ENCODE measurements at places on chromosomes 6 and 20.

GRCh38 chr6:158707120-158707820 is 57.4 kb downstream of the SYTL3 start:
- no peak for DNase-seq

- DNase-seq, result no peak
Measured at GRCh38 chr6:111552241-111552744, 53.4 kb downstream of the TRAF3IP2 start.

DNA sequence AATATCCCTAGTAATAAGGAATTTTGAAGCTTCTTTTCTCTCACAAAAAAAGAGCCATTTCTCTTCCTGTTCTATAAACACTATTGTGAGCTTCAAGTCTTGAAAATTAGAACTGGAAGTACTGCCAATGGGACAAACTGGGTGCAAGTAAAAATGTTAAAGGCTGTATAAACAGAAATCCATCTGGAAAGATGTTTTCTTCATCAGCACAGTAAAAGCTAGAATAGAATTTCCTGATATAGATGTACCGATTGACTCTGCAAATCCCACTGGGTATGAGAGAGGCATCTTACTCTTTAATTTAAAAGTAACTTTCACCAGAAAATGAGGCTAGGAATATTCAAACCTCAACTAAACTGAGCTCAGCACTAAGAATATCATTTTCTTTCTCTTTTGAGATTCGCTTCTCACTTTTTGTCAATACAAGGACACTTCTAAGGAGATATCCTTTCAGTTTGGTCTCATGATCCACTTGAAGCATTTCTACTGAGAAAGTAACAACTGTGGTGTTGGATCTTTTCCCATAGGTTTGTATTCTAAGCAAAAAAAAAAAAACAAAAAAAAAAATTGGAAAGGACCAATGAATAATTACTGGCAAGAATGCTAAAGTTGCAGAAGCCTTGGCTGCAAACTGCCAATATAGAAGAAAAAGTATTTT is 169.0 kb upstream of the PRDM1 start:
- DNase-seq, result no peak

DNA sequence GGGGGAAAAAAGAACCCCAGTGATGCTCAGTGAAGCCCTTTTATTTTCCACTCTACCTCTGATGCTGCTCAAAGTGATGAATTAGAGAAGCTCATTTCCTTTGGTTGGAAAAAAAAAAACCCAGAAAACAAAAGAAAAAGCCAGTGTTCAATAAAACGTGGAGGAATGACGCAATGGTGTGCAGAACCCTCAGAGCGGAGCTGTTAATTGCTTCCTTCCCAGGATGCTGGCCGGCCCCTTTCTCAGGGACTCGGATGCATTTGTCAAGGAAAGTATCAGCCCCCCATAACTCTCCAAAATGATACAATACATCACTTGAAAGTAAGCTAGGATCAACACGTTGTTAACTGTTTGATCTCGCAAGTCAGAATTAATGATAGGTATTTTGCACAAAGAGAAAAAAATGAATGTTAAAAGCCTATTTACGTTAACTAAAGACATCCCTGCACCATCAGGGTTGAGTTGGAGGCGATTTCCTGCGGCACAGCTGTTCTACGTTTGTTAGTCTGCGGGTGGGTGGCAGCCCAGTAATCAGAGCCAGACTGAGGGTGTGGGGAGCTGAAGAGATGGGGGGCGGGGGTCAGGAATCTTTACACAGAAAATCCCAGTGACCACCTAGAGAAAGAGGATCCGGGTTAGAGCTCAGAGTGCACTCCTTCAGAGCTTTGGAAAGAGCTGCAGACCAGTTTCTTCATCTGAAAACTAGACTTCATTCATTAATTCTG is 132.4 kb downstream of the BMP7 start:
- DNase-seq, result no peak

- DNase-seq, result no peak
Measured at GRCh38 chr6:6610031-6610591, 21.6 kb downstream of the LY86 start.

GRCh38 chr6:8108031-8108660 is 5.8 kb upstream of the EEF1E1 start:
- DNase-seq, result no peak

All from stimulated activated CD4-positive, alpha-beta T cell treated with anti-CD3 and anti-CD28 coated beads, Interleukin-15, amount 100 ng/mL, for 1 hour (primary cell).